K562 (cell line): ENCODE measurements at places on chromosomes 5 and 9. TPM values are rescaled to one million over a fixed set of nuclear protein-coding genes. Genes with fewer than 3 reads are reported as not detected.

ADGRV1 gene
- total RNA-seq = 70.6 and 73.7 TPM in 2 replicates

ERCC6L2 gene
- total RNA-seq = 26.7 and 31.6 TPM in 2 replicates

IRX1 gene
- not detected in 2 replicates for total RNA-seq

PCDHB9 gene
- not detected in 2 replicates for total RNA-seq

LCN15 gene
- not detected in 2 replicates for total RNA-seq

INSL6 gene
- total RNA-seq = not detected in 2 replicates

HMCN2 gene
- 0.02 TPM in 1 of 2 replicates, not detected in the other for total RNA-seq

DNA sequence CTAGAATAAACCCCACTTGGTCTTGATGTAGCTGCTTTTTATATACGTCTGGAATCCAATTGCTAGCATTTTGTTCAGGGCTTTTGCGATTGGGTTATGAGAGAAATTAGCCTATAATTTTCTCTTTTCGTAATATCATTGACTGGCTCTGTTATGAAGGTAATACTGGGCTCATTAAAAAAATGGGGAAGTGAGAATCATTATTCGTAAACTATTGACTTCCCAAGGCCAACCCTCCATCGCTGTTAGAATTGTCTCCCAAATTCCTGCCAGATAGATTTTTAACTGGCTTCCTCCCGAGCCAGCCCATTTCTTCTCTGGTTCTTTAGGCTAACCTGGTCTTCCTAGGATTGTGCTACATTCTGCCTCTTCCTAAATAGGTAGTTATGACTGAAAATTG lies 35.9 kb upstream of the GRPEL2 start:
- DNase-seq = no peak

DNA sequence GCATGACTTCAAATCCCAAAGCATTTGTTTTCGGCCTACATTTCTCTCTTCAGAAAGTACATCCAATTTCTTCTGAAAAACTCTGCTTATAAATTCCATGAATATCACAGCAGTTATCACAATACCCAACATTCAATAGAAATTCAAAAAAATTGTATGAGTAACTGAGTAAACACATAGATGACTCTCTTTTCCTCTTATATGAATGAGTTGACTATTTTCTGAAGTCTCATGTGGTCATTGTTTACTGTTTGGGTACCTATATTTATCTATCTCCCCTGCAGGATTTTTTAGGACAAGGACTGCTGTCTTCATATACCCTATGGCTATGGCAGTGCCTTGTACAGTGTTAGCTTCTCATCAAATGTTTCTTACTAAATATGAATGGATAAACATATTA lies 157.1 kb downstream of the HTR1A start:
- DNase-seq = no peak

DNA sequence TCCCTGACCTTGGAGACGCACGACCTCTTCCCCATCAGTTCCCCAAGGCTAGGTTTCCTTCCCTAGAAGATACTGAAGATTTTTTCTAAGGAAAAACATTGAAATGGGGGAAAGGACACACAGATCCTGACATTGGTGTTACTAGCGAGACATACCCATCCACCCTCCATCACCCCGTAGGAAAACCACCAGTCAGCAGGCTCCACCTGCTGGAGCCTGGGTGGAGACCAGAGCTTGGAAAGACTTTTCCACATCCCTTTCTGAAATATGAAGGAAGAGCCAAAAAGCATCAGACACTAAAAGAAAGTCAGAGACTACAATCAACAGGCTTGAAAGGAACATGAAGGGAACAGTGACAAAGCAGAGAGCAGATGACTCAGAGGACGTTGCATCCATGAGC lies 638.0 kb downstream of the IRX1 start:
- DNase-seq = no peak

DNA sequence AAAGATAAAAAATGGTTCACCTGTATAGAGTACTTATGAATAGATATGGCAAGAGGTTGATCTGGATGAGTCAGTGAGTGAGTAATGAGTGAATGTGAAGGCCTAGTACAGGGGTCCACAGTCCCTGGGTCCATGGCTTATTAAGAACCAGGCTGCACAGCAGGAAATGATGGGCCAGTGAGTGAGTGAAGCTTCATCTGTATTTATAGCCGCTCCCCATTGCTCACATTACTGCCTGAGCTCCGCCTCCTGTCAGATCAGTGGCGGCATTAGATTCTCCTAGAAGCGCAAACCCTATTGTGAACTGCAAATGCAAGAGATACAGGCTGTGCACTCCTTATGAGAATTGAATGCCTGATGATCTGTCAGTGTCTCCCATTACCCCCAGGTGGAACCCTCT lies 307.7 kb upstream of the ZNF608 start:
- no peak for DNase-seq

DNA sequence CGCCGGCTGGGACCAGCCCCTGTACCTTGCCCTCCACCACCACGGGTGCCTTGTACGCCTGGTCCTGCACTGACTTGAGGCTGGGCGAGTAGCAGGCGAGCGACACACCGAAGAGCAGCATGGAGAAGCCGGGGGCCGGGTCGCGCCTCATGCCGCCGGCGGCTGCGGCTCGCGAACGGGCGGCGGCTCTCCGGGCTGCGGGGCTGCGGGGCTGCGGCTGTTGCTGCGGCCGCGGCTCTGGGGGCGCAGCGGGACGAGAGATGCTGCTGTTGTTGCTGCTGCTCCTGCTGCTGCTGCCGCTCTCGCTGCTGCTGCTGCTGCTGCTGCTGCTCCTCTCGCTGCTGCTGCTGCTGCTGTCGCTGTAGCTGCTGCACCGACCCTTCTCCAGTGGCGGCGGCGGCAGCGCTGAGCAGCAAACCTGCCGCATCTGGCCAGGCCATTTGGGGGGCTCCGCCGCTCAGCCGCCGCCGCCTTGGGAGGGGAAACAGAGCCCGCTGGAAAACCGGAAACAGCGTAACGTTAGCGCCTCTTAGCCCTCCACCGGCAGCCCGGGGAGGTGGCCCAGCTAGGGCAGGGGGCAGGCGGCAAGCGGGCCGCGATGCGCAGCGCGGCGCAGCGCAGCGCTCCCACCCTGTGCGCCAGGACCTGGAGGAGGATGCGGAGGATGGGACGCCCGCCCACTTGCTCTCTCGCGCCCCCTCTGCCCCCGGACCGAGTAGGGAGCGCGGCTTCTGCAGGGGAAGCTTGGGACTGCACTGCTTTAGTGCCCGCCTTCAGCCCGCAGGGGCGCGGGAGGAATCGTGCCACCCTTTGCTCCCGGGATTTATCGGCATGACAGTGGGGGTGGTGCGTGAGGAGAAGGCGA lies at the start of gene NRG2:
Gene NRG2 (minus strand): TSS at position 657 of the 865 bp plus-strand sequence.
- DNase-seq = peak; percentile 36

DNA sequence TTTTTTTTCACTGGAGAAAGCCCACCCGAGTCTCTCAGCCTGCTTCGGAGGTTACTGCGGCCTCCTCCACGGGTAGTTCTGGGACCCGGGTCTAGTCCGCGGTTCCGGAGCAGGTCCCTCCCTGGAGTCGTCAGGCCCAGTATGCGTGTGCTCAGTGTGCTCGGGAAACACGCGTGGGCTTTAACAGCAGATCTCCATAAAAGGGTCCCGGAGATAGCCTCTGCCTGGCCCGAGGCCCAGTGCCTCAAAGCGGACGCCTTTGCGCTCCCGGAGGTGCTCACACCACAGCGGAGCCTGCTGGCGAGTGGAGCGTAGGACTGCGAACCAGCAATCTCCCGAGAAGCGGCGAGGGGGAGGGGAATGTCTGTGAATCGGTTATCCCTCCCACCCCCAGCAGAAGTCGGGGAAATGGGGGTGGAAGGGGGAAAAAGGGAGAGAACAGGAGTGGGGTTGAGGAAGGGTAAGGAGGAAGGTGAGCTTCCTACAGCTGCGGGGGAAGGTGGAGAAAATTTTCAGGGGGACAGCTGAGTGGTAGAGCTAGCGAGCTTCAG lies 28.7 kb downstream of the CDKN2A start:
- DNase-seq = no peak

DNA sequence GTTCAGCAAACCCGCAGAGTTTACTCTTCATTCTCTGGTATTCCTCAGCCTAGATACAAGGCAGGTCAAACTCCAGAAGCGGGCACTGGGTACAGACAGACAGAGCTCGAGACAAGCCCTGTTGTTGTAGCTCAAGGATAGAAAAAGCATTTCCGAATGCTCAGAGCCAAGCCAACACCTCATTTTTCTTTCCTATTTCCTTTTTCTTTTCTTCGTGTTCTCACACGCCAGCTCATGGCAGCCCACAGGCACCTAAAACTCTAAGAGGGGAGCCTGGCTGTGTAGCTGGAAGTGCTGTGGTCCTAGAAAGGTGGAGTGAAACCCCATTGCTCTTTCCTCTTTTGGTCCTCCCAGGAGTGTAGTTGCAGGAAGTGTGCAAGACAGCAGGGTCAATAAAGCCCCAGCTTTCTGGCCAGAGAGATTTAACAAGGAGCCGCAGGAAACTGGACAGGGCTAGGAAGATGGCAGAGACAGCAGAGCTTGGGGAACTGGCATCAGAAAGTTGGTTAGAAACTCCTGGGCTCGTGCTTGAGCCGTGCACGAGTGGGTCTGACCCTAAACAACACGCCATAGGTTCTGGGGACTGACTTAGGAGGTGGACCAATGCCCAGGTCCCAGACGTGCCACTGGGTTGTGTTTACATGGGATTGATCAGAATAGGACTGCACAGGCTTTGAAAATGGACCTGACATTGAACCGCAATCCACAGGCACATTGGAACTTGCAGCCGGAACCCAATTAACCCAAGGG lies 41.6 kb downstream of the ADAMTS2 start:
- no peak for DNase-seq

DNA sequence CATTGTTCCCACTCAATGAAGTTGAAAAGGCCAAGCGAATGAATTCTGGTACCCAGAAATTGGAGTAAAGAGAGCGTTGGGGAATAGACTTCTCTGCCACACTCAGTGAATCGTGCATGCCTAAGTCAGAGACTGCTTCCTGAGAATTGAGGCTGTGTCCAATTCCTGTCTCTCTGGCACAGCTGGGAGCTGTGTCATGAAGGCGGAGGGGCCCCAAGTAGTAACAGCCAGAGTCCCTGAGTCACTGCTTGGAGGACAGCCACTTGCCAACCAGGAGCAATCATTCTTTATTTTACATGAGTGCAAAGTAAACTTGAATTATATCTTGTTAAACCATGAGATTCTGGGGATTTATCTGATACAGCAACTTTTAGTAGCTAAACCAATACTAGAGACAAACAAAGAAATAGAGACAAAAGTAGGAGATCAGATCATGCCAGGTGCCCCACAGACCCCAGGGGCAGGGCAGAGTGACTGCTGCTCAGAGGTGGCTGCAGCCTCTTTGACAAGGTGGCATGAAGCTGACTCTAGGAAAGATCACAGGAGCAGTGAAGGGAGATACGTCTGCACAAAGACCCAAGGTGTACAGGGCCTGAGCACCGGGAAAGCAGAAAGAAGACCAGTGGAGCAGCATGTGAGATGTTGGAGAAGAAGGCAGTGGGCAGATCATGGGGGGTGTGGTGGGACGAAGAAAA lies 246.0 kb downstream of the GADD45G start:
- DNase-seq = no peak

GRCh38 chr9:16515879-16516301 lies 354.6 kb downstream of the BNC2 start:
- DNase-seq = no peak

- DNase-seq = no peak
Observed at GRCh38 chr9:121474231-121474947, 25.3 kb downstream of the GGTA1 start.

DNA sequence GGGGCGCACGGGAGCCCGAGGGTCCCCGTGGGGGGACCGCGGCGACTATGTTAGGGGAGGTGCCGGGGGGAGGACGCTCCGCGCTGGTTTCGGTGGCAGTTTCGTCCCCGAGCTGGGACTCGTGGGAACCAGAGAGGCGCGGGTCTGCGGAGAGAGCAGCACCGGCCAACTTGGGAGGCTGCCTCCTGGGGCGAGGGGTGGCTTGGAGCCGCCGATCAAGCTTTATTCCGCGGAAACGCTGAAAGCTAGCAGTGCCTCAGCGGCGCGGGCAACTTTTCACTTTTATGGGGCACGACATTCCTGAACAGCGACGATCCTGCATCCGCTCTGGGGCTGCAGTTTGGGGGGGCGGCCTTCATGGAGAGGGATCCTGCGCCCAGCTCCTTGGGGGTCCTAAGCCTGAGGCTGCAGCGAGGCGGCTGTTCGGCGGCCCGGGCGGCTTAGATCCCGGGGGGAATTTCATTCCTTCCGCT lies 369 bp downstream of the OCLN start:
- no peak for DNase-seq

DNA sequence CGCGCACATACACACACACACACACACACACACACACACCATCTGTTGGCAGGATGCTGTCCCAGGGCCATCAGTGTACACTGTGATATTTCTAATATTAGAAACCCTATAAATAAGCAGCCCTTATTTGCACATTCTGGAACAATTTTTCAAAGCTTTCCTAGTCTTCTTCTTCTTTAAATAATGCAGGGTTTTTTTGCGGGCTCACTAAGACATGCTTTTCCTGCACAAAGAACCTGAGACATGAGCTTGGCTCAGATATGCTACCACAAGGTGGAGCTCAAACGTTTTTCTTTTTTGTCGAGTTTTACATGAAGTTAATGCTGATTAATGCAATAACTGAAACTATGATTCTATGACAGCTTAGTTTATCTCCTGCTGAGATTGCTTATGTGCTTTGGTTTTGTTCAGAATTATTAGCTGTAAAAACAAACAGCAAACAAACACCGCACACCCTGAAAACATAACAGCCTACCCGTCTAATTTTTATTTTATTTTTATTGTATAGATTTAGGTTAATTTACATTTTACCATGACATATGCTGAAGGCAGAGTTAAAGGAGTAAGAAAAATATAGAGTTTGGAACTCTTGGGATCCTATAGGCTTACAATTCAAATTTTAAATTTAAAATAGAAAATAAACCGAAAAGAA lies 95.8 kb downstream of the ALDH1A1 start:
- DNase-seq = peak; percentile 71

GRCh38 chr5:138610918-138611677 lies 35.9 kb upstream of the HSPA9 start:
- DNase-seq = peak; percentile 65

DNA sequence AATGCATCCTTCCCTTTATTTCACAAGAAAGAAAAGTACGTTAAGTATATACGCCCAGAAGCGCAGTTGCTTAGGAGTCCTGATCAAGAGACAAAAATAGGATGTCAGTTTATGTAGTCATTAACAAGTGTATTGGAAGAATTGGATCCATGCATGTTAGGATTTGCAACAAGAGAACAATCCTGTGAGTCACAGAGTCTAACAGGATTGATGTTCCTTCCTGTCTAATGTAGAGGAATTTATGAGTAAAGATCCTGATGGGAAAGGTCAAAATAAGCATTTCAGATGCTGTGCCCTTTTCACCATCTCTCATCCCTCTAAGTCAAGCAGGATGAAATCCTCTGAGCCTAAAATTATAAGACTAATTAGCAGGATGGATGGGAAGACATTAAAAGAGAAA lies 406.0 kb upstream of the GRIA1 start:
- DNase-seq = no peak

DNA sequence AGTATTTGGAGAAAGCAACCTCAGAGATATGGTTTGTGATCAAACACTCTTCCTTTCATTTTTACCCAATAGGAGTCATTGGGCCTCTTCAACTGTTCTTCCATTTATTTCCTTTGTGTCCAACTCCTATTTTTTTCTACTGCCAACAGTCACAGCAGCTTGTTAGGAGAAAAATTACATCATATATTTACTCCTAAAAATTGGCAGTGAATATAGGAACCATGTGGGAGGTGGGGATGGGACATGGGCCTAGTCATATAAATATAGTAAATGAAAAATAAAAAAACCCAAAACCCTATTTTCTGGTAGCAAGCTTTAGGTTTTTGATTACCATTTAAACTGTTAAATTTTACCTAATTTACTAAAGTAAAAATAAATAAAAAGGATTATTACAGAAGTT lies 134.9 kb upstream of the MPDZ start:
- no peak for DNase-seq

- no peak for DNase-seq
Observed at GRCh38 chr5:84564321-84565075, 179.8 kb upstream of the EDIL3 start.

- DNase-seq = no peak
Observed at GRCh38 chr5:142688281-142688989, 2.5 kb upstream of the FGF1 start.
